ENCODE measurements at places on chromosomes 2 and 18.

DNA sequence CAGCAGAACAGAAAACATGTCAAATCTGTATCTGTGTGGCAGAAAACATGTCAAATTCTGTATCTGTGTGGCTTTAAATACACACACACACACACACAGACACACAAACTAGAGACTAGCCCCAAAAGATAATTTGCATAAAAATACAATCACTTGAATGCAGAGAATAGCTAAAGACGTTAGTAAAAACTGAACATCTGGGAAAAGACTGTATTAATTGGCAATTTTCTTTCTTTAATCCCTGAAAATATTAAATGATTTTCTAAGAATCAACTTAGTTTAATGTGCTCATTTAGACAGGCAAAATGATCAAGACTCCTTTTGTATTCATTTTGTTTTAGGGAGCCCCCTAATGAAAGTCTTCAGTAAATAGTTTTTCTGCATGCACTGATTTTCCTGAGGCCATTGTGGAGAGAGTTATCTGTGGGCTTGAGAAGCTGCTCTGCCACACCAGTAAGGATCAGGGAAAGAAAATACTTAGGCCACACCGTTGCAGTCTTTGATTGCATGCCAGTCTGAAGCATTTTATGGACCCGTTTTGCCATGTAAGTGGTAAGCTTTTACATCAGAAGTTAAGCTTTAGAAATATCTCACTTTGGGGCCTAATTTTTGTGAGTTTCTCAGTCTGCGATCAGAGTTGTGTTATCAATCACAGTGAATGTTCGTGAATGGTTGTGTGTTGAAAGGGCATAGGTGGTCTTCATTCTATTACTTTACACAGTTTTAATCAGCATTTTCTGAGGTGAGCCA lies 2.2 kb downstream of the SPATS2L start:
- no peak for DNase-seq

GRCh38 chr2:16129716-16130540 lies 189.6 kb downstream of the MYCN start:
- no peak for DNase-seq

DNA sequence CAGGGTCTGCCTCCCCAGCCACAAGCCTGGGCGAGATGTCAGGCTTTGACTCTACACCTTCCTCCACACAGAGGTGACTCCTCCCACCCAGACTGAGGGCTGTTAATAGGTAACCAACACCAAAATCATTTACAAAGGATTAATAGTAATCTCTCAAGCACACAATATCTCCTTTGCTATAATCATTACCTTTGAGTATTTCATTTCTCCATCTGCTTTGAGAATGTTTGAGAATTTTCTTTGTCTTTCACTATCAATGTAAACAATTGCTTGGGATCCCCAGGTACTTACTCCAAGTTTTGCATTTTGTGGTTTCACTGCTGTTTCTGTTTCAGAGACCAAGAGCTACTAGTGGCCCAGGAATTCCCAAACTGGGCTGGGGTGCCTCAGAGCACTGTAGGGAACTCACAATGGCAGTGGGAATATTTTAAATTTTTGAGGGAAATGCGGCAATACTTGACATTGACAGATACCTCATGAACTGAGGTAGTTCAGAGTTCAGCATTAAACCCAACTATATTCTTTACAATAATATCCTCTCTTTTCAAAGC lies 166.4 kb upstream of the MGAT5 start:
- DNase-seq: no peak

DNA sequence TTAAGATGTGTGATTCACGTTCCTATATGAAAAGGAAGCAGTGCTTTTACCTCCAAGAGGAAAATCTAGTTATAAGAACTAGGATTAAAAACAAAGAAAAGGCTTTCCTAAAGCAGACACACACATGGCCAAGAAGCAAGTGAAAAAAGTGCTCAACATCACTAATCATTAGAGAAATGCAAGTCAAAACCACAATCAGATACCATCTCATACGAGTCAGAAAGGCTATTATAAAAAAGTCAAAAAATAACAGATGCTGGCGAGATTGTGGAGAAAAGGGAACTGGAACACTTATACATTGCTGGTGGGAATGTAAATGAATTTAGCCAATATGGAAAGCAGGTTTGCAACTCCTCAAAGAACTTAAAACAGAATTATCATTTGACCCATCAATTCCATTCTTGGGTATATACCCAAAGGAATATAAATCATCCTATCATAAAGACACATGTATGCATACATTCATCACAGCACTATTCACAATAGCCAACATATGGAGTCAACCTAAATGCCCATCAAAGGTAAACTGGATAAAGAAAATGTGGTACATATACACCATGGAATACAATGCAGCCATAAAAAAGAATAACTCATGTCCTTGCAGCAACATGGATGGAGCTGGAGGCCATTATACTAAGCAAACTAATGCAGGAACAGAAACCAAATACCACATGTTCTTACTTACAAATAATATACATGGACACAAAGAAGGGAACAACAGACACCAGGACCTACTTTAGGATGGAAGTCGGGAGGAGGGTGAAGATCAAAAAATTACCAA lies 285.3 kb downstream of the RAD51AP2 start:
- DNase-seq: no peak

GRCh38 chr2:120661551-120661950 lies 74.1 kb upstream of the GLI2 start:
- no peak for DNase-seq

- DNase-seq: peak; percentile 45
These were observed 20.0 kb upstream of the RESP18 start for GRCh38 chr2:219352448-219353023.

GRCh38 chr2:40282428-40282827 lies 169.5 kb downstream of the SLC8A1 start:
- DNase-seq: no peak

DNA sequence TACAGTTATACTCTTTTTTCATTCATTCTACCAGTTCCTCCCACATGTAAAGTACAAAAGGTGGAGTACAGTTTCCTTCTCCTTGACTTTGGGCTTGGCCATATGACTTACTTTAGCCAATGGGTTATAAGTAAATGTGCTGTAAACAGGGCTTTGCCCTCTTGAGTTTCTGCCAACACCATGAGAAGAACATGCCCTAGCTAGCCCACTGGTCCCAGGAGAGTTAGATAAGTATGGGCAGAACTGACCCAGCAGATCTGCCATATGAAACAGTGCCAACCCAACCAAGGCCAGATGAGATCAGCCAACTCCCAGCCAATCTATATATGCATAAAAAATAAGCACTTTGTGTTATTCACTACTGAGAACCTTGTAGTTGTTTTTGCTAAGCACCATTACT lies 25.5 kb downstream of the ZC3H8 start:
- DNase-seq: no peak

GRCh38 chr2:25567406-25567805 lies 106.0 kb downstream of the DTNB start:
- DNase-seq: no peak

- DNase-seq: no peak
These were observed 83.6 kb downstream of the ASXL2 start for GRCh38 chr2:25794544-25795276.

DNA sequence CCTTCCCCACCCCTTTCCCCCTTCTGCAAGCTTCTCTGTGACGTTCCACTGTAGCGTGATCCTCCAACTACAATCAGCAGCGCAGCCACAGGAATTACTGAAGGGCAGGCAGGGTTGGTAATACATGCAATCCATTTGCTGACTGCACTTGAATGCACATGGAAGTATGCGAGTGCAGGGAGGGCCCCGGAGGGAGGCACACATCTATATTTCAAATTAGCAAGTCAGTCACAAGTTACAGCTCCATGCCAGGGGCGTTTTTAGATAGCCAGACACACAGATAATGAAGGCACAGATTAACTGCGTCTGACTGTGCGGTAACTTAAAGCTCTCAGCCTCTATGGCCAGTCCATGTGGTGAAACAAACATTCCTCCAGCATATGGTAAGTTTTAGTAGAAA lies 209.2 kb upstream of the GATA6 start:
- no peak for DNase-seq

DNA sequence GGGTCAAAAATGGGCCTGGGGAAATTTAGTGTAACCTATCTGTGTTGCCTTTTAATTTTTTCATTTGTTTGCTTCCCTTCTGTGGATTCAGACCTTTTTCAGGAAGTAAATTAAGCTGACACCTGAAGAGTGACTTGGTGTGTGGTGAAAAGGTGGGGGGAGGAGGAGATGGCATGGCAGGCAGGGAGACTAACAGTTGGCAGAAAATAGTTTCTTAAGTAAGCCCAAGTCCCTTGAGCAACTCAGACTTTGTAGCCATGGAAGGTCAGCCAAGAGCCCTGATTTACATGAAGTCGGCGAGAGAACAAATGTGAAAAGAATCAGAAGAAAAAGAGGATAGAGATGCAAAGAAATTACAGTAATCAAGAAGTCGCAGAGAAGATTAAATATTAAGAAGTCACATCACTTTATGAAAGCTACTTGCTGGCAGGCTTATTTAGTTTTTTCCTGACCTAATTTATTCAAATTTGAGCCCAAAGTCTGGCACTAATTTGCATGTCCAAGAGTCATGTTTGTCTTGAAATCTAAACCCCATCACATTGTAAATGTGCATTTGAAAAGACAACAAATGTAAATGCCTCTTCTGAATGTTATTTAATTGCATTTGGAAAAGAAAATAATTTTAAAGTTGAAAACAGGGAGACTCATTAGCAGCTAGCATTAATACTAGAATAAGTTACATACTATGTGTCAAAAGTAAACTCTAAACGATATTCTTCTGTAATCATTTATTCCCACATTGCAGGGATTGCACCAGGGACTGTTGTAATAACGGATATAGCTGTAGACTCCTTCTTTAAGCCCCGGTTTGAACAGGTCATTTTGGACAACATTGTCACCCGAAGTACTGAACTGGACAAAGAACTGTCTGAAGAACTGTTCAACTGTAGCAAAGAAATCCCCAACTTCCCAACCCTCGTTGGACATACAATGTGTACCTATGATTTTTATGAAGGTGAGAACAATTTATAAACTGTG lies 19.3 kb downstream of the UPP2 start:
- DNase-seq: no peak

DNA sequence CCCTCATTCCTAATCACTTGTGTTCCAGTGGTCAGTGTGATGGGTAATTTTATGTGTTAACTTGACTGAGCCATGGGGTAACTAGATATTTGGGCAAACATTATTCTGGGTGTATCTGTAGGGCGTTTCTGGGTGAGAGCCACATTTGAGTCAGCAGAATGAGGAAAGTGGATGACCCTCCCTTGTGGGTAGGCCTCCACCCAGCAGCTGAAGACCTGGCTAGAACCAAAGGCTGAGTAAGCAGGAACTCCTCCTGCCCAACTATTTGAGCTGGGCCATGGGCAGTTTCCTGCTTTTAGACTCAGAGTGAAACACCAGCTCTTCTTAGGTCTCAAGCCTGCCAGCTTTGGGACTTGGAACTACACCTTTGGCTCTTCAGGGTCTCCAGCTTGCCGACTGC lies 141.8 kb downstream of the ACKR3 start:
- no peak for DNase-seq

GRCh38 chr2:169172151-169172735 lies 102.9 kb downstream of the DHRS9 start:
- DNase-seq: no peak

- DNase-seq: no peak
These were observed 166.2 kb downstream of the EIPR1 start for GRCh38 chr2:3211256-3212060.

DNA sequence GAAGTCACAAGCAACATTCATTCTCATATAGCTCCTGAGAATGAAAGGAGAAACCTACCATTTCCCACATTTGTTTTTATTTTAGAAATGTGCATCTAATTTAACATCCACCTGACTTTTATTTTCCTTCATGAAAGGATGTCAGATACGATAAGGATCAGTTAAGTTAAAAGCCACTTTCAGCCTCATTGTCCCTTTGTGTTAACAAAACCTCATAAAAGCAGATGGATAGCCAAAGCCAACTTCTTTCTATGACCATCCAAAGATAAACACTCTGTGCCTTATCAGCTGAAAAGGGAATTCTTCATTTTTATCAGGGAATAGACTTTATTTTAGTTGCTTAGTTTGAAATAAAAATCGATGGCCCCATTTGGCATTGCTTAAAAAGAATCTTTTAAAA lies 25.7 kb upstream of the RIT2 start:
- DNase-seq: no peak

DNA sequence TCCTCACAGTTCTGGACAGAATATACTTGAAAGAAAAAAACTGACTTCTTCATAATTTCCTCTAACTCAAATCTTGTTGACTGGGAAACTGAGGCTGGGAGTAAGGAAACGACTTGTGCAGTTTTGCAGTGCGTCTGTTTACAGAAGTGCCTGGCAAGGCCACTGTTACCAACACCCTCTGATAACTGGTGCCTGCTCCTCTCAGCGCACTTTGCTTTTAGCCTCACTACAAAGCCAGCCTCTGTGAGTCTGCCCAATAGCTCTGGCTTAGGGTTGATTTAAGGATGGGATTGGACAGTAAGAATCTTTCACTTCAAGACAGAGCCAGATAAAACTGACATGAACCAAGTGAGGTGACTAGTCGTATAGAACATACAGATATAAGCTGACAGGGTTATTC lies 410.8 kb downstream of the PTPRM start:
- no peak for DNase-seq

GRCh38 chr2:29368659-29369040 lies 253.4 kb downstream of the CLIP4 start:
- DNase-seq: no peak

DNA sequence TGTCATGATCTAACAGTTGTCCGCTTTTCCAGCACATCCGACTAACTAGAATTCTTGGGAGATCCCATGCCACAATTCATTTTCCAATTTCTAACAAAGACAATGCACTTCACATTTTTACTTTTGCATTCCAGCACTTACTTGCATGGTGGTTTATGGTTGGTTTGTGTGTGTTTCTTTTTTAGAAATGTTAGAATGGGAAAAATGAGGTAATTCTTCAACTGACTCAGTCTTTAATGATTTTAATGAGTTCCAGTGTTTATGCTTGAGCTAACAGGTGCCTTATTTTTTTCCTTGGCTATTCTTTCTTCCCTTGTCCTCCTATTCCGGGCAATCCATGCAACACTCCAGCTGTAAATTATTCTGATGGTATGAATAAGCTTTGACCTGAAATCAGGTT lies 46.4 kb downstream of the SLC8A1 start:
- DNase-seq: no peak

DNA sequence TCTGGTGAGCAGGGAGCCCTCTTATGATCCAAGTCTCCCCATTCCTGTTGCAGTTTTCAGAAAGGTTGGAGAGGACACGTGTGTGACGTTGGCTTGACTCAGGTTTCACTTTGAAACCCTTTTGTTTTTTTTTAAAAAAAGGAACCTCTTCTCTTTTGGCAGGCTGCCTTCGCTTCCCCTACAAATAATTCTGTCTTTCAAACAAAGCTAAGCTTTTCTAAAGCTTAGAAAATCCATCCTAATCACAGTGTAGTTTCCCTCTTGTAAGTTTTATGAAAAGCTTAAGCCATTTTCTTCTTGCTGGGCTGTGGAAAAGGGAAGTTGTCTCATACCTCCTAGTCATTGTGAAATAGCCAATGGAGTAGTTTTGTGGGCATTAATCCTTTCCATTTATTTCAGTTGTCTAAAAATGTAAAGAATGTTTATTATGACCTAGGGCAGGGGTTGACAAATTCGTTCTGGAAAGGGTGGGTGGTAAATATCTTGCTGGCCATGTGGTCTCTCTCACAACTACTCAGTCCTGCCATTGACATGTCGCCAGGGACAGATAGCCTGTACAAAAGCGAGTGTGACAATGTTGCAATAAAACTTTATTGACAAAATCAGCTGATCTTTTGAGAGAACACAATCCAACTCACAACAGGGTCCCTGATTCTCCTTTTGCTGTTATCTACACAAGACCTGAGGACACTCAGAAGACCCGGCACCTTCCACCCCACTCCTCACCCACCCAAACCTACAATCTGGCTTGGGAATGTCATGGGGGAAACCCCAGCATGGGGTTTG lies 878.8 kb downstream of the RNF144A start:
- no peak for DNase-seq

- no peak for DNase-seq
These were observed 351.4 kb downstream of the LPIN1 start for GRCh38 chr2:12097859-12098258.

All from effector CD8-positive, alpha-beta T cell (primary cell).